ENCODE measurements at places on chromosomes 2 and 18.

DNA sequence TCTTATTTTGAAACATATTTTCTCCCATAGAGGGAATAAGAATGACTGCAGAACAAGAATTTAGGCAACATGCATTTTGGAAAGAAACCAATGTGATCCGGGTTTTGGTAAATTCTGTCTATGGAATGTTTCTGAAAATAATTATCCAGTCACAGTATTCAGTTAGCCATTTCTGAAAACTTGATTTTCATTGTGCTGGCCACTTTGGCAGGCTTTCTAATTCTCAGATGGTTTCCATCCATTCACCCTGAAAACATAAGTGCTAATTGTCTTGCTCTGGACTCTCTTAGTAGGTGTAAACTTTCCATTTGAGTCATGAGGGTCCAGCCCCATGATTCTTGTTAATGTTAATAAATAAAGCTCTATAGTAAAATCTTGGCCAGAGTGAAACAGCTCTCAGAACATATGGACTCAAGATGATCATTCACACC, 176.5 kb downstream of the RBM43 start:
- DNase-seq: no peak

GRCh38 chr2:100274076-100274475, 48.2 kb downstream of the LONRF2 start:
- no peak for DNase-seq

GRCh38 chr2:174059884-174060244, 94.7 kb upstream of the SP3 start:
- no peak for DNase-seq

DNA sequence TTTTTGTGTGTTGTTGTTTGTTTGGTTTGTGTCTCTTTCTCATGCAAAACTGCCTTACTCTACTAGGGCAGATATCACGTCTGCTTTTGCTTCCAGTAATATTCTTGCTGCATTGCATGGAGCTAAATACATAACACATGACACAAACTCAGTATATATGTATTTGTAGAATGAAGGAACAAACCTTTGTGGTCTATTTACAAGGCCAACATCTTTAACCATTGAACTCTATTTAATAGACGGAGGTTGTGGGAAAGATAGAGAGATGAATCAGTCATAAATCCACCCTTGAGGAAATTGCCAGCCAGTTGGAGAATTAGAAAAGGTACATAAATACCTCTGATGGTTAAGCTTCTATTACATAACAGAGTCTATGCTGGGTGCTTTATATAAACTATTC, 26.0 kb upstream of the IL1RL1 start:
- no peak for DNase-seq

DNA sequence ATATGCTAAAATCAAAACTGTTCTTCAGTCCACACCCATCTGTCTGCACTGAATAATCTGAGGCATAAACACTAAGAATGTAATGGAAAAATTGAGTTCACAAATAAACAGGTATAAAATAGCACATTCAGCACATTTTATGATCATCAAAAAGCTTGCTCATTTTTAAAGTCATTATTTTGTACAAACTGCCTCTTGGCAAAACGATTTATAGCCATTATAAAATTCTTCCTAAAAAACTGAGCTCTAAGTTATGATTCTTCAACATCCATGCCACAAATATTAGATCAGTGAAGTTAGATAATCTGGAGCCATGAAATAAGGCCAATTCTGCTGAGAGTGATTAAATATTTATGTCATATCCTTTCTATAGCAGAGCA, 233.5 kb downstream of the DYM start:
- DNase-seq: no peak

GRCh38 chr2:797556-797955, 120.3 kb upstream of the TMEM18 start:
- no peak for DNase-seq

DNA sequence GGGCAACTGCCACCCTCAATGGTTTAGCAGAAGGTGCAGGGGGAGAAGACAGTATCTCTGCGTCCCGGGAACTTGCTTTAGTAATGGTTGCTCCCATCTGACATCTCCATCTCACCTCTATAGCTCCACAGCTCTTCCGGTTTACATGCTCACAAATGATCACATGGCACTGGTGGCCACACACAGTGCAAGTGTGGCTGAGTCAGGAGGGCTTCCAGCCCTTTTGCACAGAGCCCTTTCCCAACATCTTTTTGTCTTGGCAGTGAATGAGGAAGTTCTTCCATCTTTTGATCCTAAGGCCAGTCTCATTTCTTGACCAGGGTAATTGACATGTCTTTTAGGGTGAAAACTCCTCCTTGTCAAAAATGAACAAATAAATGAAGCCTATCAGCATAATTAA, 347.7 kb downstream of the LPIN1 start:
- no peak for DNase-seq

DNA sequence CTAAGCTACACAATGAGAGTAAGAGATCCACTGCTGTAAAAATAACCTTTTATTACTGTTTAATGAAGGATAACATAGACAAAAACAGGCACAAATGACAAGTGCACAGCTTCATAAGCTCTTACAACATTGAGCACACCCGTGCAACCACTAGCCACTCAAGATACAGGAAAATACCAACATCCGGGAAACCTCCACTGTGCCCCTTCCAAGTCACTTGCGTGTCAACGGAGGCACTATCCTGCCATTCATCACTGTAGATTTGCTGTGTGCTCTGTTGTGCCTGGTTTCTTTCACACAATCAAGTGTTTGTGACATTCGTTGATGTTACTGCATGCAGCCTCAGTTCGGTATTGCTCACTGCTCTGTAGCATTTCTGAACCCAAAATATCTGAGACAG, 292.9 kb upstream of the MYT1L start:
- DNase-seq: no peak

DNA sequence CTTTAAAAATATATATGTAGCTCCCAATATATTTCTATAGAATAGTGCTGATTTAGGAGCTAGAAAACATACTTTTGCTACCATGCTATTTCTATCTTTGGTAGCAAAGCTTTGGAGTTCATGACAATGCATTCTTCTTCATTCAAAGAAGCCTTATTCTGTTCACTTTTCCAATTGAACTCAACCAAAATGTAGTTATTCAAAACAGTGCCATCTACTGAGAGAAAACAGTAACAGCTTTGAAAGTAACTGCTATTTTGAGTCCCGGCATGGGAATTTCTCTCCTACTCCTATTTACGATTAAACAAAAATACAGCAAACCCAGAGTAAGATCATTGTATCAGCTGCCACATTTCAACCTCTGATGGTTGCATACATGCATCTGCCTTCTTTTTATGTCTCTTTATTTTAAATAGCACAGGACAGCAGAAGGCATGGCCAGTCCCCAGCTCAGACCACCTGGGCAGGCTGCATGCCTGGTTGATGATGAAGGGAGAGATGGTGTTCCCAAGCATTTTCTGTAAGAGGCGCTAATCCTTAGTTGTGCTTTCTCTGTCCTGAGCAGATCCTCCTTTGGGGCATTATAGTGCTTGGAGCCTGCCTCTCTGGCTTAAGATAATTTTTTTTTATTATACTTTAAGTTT, 69.7 kb upstream of the SULT1C3 start:
- DNase-seq: no peak

DNA sequence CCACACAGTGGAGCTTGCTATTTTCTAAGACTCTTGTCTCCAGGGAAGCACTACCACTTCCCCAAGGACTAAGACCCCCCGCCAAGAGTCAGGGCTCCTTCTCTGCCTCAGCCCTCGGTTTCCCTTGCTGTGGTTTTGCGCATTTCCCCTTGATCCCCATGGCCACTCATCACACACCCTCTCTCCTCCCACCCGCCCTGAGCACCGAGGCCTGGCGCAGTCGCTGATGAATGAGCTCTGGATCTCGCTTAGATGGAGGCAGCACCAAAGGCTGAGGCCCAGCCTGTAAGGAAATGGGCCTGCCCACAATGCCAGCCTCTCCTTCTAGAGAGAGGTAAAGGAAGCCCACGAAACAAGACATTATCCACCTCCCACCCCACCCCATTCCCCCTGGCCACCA, 96.9 kb downstream of the TNS1 start:
- DNase-seq: no peak

GRCh38 chr2:127219171-127220070, 678 bp downstream of the CYP27C1 start:
- no peak for DNase-seq

GRCh38 chr2:232444409-232445148, 11.4 kb upstream of the ALPI start:
- DNase-seq: no peak

DNA sequence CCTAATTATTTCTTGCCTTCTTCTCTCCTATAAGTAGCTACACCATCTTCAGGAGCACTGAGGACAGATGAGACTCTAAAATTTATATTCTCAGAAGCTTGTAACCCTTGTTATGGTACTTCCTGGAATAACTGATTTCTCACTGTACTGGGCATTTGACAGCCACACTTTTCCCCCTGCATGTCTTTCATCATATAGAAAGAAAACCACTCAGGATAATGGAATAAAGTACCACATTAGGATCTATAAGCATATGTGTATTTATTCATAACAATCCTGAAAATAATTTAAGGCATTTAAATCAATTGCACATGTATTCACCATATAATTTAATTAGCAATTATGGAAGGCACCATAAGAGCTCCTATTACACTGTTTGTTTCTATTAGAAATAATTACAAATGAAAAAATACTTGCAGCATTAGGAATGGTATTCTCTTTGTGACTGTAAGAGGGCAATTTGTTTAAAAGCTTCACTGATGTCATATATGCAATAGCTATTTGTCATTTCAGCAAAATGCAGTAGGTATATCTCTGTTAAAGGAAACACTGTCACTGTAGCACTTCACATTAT, 216.9 kb upstream of the FSHR start:
- DNase-seq: no peak

- DNase-seq: no peak
These were observed 75.8 kb downstream of the ARHGEF4 start for GRCh38 chr2:130912471-130912870.

DNA sequence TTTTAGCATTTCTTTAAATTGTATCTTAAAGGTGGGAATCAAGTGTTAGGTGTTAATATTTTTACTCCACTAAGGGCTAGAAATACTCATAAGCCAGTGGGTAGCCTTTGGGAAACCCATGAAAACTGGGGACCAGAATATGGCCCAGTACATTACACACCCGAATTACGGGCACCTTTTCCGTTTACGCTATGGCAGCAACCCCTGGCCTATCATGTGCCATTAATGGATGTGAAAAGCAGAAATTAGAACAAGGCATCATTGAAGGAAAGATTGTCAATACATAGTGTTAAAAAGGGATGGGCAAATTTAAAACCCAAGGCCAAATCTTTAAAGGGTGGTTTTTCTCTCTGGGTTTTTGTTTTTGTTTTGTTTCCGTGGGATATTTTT, 781 bp downstream of the FARP2 start:
- DNase-seq: no peak

DNA sequence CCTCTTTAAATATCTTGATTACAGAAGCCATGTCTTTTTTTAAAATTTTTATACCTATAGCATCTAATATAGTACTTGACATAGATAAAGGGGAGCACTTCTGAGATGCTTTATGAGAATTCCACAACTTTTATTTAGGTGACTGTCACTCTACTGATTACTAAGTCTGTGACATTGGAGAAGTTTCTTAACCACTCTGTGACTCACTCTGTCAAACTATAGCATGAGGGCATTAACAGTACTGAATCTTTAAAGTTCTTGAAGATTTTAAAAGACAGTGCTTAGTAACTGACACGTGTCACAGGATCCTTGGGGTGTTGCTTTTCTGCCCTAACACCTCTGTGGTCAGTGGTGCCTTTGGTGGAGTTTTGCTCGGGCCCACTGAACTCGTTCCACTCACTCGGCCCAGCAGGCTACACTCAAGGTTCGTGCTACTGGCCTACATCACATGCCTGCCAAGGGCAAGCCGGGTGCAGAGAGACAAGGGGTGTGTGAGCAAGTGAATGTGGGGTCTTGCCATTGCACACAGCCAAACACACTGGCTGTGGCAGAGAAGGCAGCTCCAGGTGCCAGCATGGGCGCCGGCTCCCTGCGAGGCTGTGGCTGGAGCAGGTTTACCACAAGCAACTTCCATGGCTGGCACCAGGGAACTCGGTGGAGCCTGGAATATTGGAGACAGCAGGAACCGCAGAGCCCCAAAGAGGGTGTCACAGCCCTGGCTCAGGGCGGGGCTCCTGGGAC, 734.0 kb upstream of the CDH7 start:
- DNase-seq: no peak

DNA sequence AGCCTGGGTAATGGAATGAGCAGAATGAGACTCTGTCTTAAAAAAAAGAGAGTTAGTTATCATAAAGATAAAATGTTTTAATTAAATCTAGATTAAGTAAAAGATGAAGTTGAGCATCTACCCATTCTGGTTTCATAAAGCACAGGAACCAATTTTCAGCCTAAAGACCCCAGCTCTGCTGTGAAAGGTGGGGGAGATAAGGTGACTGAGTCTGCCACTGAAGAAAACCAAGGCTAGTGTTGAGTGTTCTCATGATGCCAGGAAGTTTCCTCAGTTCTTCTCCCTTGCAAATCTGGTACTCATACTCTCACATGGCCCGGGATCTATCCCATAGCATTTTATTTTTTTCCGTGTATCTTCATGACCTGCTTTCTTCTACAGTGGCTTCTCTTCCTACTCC, 10.4 kb upstream of the CXCR4 start:
- DNase-seq: no peak

DNA sequence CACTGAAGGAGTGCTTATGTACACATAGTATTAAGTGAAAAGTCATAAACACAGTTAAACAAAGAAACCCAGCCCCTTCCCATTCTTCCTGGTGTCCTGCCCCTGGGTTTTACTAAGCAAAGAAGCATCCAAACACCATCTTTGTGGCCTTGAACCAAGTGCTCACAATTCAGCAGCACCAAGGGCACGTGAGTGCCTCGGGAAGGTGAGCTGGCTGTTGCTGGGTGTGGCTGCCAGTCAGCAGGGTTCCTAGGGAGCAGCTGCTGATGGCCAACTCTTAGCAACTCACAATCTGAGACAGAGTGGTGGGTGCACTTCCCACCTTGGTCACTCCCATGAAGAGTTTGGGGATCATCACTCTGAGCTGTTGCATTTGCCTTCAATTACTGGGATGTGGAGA, 97.7 kb upstream of the PGAP1 start:
- no peak for DNase-seq

DNA sequence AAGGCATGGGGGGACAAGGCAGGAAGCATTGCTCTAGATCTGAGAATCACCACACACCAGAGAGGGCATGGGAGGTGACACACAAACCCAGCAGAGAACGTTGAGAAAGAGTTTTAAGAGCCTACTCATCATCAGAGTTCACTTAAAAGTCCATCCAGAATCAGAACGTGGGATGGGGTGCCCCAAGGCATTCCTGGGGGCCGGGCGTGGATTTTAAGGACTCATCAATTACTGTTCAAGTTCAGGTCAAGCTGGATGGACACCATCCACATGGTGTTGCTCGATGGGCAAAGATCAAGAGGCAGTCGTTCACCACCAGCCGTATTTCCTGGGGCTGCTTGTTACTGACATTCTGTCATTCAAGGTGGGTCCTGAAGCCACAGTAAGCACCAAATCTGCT, 34.9 kb downstream of the BCL11A start:
- no peak for DNase-seq
